ENCODE measurements at places on chromosomes 2 and 18. TPM values are rescaled to one million over a fixed set of nuclear protein-coding genes. Genes with fewer than 3 reads are reported as not detected.

Gene ACMSD
- not detected for polyA plus RNA-seq

Gene NPHP1
- 3.6 TPM for polyA plus RNA-seq

Gene EFR3B
- 23.8 TPM for polyA plus RNA-seq

Gene NGEF
- 33.4 TPM for polyA plus RNA-seq

Gene GCG
- polyA plus RNA-seq: not detected

Gene LOXHD1
- not detected for polyA plus RNA-seq

Gene INPP4A
- 11.1 TPM for polyA plus RNA-seq

Gene OSBPL1A
- 47.2 TPM for polyA plus RNA-seq
